Myocyte (in vitro differentiated cells): ENCODE measurements at places on chromosomes 13 and 19. TPM values are rescaled to one million over a fixed set of nuclear protein-coding genes. Genes with fewer than 3 reads are reported as not detected.

Gene C13orf42
- not detected in 2 replicates for total RNA-seq

Gene TMEM255B
- 0.21 and 3.1 TPM in 2 replicates for total RNA-seq

Gene MEIS3
- total RNA-seq = 4.4 and 4.9 TPM in 2 replicates

Gene SELENOV
- not detected in 2 replicates for total RNA-seq

Gene CEACAM7
- not detected in 2 replicates for total RNA-seq

GRCh38 chr19:40597329-40597838 is 3.8 kb upstream of the LTBP4 start:
- DNase-seq = no peak

DNA sequence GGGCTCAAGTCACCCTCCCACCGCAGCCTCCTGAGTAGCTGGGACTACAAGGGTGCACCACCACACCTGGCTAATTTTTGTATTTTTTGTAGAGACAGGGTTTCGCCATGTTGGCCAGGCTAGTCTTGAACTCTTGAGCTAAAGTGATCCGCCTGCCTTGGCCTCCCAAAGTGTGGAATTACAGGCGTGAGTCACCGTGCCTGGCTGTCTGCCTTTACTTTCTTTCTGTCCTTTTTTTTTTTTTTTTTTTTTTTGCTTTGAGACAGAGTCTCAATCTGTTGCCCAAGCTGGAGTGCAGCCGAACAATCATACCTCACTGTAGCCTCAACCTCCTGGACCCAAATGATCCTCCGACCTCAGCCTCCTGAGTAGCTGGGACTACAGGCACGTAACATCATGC is 25.0 kb upstream of the OR1M1 start:
- DNase-seq = no peak

- peak; percentile 11 for DNase-seq
Measured at GRCh38 chr13:50323440-50324065, 308.3 kb downstream of the KCNRG start.

- no peak for DNase-seq
Measured at GRCh38 chr19:33206261-33207039, 12.3 kb downstream of the LRP3 start.

DNA sequence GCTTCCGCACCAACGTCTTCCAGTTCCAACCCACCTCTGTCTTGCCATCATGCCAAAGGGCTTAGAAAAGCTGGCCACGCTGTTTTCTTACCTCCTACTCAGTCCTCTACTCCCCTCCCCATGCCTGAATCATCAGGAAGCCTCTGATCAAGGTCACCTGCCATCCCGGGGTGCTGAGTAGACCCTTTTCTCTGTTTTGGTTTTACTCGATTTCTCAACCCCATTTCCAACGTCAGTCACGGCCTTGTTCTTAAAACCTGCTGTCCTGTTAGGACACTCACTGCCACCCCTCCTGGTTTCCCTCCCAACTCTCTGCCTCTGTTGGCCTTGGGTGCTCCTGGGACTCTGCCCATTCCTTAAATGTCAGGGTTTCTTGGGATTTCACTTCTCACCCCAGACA is 350.1 kb downstream of the FOXO1 start:
- no peak for DNase-seq

DNA sequence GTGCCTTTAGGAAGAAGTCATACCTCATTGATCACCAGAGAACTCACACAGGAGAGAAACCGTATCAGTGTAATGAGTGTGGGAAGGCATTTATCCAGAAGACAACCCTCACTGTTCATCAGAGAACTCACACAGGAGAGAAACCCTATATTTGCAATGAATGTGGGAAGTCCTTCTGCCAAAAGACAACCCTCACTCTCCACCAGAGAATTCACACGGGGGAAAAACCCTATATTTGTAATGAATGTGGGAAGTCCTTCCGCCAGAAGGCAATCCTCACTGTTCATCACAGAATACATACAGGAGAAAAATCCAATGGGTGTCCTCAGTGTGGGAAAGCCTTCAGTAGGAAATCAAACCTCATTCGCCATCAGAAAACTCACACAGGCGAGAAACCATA is 21.9 kb downstream of the ZNF382 start:
- DNase-seq = no peak

DNA sequence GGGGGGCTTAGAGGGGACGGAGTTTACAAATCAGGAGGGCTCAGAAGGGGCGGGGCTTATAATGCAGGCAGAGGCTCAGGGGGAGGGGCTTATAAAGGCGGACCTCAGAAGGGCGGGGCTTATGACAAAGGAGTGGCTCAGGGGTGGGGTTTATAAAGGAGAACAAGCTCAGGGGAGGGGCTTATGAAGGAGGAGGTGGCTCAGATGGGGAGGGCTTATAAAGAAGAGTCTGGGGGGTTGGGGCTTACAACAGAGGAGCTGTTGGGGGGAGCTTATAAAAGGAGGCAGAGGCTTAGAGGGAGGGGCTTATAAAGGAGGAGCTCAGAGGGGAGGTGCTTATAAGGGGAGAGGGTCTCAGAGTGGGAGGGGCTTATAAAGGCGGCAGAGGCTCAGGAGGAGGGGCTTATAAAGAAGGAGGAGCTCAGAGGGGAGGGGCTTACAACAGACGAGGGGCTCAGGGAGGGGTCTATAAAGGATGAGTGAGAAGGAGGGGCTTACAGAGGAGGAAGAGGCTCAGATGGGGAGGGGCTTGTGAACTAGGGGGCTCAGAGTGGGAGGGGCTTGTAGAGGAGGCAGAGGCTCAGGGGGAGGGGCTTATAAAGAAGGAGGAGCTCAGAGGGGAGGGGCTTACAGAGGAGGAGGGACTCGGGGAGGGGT is 1.0 kb downstream of the SMIM24 start:
- DNase-seq = no peak

DNA sequence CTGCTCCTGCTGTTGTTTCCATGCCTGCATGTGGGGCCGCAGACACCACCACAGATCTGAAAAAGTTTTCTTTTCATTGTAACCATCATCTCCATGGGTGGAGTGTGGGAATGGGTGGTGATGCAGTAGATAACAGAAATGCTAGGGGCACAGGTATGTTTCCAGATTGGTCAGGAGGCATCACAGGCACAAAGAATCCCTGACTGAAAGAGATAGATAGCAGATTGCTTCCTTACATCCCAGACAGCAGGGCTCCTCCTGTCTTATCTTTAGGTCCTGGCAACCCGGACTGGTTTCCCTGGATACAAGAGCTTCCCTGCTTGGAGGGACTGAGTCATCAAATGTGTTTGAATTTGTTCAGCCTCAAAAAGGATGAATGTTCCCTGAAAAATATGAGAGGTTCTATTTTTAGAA is 1937.6 kb downstream of the PCDH9 start:
- no peak for DNase-seq

DNA sequence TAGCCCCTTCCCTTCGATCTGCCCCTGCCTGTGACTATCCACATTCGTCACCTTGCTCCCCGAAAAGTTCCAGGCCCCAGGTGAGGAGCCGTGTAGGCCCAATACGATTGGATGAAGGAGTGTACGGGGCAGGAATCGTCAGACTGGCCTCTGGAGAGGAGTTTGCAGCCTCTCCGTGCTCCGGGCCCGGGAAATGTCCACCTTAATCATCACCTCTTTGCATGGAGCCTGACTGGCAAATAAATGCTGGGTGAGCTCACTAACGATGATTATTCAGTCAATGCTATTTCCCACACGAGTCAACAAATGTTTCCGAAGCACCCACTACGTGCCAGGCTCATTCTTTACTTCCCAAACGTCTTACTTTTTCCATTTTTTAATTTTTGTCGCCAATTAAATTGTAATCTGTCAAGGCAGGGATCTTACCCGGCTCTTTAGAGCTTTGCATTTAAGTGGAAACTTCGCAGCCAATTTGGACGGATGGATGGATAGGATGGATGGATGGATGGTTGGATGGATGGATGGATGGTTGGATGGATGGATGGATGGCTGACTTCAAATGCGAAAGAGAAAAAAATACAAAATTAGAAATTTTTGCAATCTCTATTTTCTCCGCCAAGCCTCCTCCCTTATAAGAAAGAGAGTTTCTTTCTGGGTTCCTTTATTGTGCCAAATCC is 45.8 kb downstream of the TGDS start:
- no peak for DNase-seq

DNA sequence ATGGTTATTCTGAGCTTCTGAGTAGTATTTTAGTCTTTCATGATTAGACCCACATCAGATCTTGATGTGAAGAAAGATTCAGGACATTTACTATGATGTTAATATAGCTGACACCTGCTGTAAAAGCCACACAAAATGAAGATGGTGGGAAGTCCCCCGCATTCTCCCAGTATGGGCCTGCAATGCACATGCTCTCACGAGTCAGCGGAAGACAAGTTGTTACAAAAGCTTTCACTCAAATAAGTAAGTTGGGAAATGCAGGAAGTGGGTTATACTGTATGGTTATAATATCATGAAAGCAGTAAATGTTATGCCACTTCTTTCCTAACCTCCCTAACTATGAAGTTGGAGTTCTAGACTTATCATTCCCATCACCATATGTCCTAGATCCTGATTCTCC is 171.9 kb downstream of the KLF5 start:
- no peak for DNase-seq

GRCh38 chr13:30071969-30072817 is 221.8 kb upstream of the UBL3 start:
- DNase-seq = no peak

DNA sequence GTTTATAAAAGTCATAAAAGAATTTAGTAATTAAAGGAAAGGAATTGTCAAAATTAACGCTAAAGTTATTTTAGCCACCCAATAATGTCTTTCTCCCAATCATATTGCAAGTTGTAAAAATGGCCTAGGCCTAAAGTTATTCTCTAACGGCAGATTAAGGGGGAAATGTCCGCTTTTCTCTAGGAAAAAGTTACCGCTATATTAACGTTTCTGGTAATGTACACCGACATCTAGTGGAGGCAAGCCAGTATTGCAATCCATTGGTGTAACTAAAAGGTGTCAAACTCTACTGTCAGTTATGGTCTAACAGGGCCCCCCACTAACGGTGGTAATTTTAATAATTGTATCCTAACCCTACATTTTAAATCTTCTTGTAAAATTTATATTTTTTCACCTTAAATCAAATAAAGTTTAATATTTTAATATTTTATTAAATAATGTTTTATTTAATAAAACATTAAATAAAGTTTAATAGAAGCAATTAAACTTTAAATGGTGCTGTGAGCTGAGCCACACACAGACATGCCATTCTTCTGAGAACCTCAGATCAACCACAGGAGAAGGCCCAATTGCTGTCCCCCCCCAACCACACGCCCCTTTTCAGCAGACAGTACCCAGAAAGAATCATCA is 35.9 kb upstream of the ZSCAN5A start:
- DNase-seq = peak; percentile 60

- DNase-seq = peak; percentile 39
Measured at GRCh38 chr19:50147462-50148423, 15.3 kb downstream of the IZUMO2 start.

DNA sequence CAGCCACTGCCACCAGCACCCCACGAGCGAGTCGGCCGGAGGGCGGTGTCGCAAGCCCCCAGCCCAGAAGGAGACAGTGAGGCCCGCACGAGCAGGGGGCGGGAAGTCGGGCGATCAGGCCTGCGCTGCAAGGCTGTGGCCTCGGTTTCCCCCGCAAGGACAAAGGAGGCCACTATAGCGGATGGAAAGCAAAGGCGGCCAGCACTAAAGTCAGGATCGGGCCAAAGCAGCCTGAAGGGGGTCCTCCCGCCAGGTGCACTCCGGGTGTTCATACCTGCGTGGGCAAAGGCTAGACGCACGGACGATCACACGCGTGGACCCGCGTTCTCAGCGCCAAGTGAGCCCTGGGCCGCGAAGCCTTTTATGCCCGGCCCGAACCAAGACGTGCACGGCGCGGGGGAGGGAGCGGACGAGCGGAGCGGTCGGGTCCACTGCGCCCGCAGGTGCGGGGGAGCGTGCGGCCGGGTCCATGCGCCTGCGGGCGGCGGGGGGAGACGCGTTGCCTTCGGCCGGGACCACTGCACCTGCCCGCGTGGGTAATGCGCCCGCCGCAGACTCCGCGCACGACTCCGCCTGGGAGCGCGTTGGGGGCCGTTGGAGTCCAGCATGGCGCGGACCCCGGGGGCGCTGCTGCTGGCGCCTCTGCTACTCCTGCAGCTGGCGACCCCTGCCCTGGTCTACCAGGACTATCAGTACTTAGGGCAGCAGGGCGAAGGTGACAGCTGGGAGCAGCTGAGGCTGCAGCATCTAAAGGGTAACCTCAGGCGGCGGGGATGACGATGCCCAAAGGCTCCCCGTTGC is at the start of the genes PRDX2 and THSD8:
Gene PRDX2 (minus strand): TSS at position 335 of the 801 bp plus-strand sequence. CDS start 539 bp downstream, outside the sequence.
Gene THSD8 (plus strand): TSS at position 604 of the 801 bp plus-strand sequence. CDS start 3 bp downstream, at position 607.
- peak; percentile 63 for DNase-seq

DNA sequence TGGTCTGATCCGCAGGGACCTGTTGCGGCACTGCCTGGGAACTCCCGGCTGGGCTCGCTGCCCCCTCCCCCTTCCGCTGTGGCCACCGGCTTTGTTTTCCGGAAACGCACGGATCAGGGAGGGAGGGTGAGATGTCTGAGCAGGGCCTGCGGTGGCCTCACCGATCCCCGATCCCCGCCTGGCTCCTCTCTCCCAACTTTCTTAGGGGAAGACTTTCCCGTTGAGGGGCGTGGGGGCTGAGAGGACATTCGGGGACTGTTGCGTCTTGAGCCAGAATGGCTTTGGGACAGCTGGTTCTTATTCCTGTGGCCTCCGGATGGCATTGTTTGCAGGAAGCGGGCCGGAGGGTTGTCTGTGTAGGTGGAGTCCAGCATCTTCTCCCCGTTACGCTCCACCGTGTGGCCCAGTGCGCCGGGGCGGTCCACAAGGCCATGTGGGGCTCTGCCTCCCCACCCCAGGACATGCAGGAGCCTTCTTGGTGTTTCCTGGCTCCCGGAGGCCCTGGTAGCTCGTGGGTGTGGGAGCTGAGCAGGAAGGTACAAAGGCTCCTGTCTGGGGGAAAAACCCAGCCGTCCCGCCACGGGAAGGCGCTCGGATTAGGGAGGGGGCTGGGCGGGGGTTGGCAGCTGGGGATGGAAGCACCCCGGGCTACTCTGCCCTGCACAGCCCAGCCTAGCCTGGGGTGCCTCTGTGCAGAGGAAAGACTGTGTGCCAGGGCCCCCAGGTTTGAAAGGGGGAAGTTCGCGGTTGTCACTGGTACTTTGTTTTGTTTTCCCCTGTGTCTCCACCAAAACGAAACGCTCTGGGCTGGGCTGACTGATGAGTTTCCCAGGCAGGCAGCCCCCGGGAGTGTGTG is 1.3 kb downstream of the CSNK1G2 start:
- DNase-seq = peak; percentile 64

DNA sequence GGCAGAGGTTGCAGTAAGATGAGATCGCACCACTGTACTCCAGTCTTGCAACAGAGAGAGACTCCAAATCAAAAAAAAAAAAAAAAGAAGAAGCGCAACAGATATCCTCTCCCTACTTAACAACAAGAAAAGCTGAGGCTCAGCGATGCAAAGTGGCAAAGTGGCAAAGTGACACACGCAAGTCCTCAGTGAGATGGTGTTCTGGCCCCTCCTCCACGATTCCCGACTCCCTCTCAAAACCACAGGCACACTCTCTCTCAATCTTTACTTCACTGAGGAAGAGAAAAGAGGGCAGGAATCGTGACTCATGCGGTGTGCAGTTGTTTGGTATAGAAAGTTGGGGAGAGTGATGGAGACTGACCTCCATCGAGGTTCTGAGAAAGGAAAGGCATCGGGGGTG is 12.6 kb downstream of the FFAR2 start:
- no peak for DNase-seq

DNA sequence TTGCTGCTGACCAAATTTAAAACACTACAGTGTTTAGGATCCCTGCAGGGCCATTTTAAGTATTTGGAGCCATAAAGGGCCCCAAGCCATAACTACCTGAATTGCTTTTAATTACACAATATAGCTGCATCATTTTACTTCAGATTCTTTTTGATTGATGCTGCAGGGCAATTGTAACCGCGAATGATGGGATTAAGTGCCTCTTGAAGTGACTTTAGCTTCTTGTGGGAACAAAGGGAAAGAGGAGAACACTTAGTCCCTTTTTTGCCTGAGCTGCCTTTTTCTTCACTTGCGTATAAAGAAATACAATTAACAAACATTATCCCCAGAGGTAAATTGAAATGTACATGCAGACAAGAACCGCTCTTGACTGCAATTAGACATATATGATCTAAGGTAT is 228.5 kb downstream of the ZIC5 start:
- no peak for DNase-seq
